HepG2 (cell line): ENCODE measurements at places on chromosomes 2 and 18. TPM values are rescaled to one million over a fixed set of nuclear protein-coding genes. Genes with fewer than 3 reads are reported as not detected.

The TUBB6 gene
- total RNA-seq, result 9.9 and 13.5 TPM in 2 replicates

The TCF7L1 gene
- total RNA-seq, result 0.04 and 0.08 TPM in 2 replicates

The MAP3K2 gene
- 37.2 and 56.1 TPM in 2 replicates for total RNA-seq

The TMX3 gene
- 11.6 and 25.0 TPM in 2 replicates for total RNA-seq

The GAL3ST2 gene
- total RNA-seq, result 0.20 and 0.72 TPM in 2 replicates

The FAP gene
- not detected in 2 replicates for total RNA-seq

The CDH2 gene
- 14.6 and 18.6 TPM in 2 replicates for total RNA-seq

The GALNT3 gene
- 0.29 TPM in 1 of 2 replicates, not detected in the other for total RNA-seq

The HSPD1 gene
- total RNA-seq, result 2,610 and 3,898 TPM in 2 replicates

The ST6GAL2 gene
- not detected in 2 replicates for total RNA-seq

The ANKRD62 gene
- total RNA-seq, result not detected in 2 replicates

The C2orf80 gene
- total RNA-seq, result not detected in 2 replicates

The CFAP65 gene
- not detected in 2 replicates for total RNA-seq

The MALL gene
- not detected in 2 replicates for total RNA-seq

The SERPINB11 gene
- not detected in 2 replicates for total RNA-seq

The RND3 gene
- total RNA-seq, result 0.13 and 0.73 TPM in 2 replicates

The CELF4 gene
- total RNA-seq, result not detected in 2 replicates

The CRYBA2 gene
- total RNA-seq, result not detected in 2 replicates

The PLGLB2 gene
- total RNA-seq, result 0.07 TPM in 1 of 2 replicates, not detected in the other

The KDSR gene
- total RNA-seq, result 8.2 and 10.4 TPM in 2 replicates

The IFT172 gene
- 17.0 and 21.6 TPM in 2 replicates for total RNA-seq

The GPR155 gene
- 0.04 and 0.15 TPM in 2 replicates for total RNA-seq

The SULT1C2 gene
- 6.2 and 10.1 TPM in 2 replicates for total RNA-seq

The MC4R gene
- total RNA-seq, result not detected in 2 replicates

The MBD2 gene
- total RNA-seq, result 38.5 and 48.6 TPM in 2 replicates

The CPO gene
- total RNA-seq, result not detected in 2 replicates

The C2orf74 gene
- 13.8 and 21.6 TPM in 2 replicates for total RNA-seq

The KCNE4 gene
- not detected in 2 replicates for total RNA-seq
